ENCODE measurements at places on chromosomes 3 and 15. TPM values are rescaled to one million over a fixed set of nuclear protein-coding genes. Genes with fewer than 3 reads are reported as not detected.

DNA sequence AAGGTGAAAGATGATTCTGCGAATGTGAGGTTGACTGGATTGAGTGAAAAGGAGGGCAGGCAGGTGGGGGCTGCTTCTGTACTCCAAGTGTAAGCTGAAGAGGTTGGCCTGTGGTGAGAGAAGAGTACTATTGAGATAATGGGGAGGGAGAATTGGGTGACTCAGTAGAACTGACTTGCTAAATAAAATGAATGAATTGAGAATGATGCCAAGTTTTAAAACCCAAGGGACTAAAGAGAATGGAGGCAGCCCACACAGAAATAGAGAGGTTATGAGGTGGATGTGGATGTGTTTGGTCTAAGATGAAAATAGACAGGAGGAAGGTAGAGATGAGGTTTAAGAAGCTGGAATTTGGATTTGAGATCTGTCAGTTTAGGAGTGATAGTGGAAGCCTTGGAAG is 5.9 kb downstream of the MME start:
- DNase-seq = no peak

GRCh38 chr15:52778457-52778856 is 11.7 kb downstream of the ONECUT1 start:
- no peak for DNase-seq

- DNase-seq = no peak
Observed at GRCh38 chr3:132311841-132312240, 5.4 kb upstream of the ACP3 start.

DNA sequence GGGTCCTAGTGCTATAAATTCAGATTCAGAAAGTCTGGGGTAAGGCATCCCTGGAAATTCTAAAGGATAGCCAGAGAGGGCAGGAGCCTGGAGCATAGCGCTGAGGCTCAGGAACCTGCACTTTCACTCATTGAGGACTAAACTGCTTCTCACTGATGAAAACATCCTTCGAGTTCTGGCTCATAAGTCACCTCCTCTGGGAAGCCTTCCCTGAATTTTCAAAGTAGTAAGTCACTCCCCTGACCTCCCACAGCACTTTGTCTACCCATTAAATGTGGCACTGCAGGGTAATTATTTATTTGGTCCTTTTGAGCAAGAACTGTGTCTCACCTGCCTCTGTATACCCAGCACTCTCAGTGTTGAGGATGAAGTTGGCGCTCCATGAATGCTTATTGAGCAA is 30.9 kb downstream of the HRH1 start:
- no peak for DNase-seq

SUCNR1 gene
- not detected for total RNA-seq

FRMD4B gene
- 13.0 TPM for total RNA-seq

All from neural progenitor cell (in vitro differentiated cells).